ENCODE measurements at places on chromosomes 5 and 9.

- no peak for DNase-seq
Measured at GRCh38 chr5:81397176-81397575, 3.2 kb upstream of the ACOT12 start.

DNA sequence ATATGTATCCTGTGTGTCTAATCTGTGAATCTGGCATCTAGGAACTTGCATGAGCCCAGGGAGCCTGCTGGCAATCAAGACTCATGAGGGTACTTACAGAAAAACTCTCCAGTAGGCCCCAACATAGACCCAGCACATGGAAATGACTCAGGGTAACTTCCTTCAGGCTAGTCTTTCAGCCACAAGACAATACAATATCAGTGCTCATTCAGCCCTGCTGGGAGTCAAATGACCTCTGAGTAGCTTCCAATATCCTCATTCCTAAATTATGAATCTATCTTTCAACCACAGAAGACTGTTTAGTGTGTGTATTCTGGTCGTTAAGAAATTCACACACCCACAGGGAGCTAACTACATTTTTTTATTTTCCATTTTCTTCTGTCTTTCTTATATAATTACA is 1273.0 kb downstream of the EFNA5 start:
- DNase-seq: no peak

GRCh38 chr5:37931541-37931940 is 91.7 kb upstream of the GDNF start:
- DNase-seq: no peak

DNA sequence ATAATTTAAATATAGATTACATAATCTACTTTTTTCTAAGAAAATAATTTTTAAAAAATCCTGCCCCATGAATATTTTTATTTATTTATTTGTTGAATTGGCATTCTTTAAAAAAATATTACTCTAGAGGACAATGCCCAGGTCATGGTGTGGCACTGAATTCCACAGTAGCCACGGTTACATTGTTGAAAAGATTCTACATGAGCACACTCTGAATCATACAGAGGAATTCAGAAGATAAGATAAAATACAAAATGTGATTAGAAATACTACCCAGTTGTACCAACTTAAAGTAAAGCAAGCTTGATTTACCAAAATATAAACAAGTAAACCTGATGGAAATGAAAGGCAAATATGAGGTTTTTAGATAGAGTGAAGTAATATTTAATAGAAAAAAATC is 183.7 kb downstream of the HCN1 start:
- no peak for DNase-seq

GRCh38 chr5:128815201-128815600 is 150.1 kb upstream of the SLC27A6 start:
- DNase-seq: no peak

DNA sequence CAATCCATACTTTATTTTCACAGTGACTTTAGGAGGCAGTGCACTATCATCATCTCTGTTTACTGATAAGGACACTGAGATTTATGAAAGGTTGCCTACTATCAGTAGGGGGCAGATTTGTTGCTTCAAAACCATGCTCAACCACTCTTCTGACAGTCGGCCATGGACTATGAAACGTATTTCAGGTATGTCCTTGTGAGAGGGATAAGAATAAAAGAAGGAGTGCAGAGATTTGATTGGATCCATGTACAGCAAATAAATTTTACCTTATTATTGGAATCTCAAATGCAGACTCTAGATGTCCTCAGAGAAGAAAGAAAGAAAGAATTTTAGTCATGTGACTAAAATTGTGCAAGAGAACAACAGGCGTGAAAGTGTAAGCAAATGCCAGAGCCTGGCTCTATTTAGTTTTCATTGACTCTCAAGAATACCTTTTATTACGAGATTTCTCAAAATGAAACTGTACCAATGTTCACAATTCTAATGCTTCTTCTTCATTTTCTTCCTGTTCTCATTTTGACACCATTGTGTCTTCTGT is 296.6 kb upstream of the RASA1 start:
- DNase-seq: no peak

GRCh38 chr9:93030642-93031628 is 27.6 kb upstream of the SUSD3 start:
- DNase-seq: no peak

- no peak for DNase-seq
Measured at GRCh38 chr9:4774209-4774608, 18.5 kb upstream of the RCL1 start.

GRCh38 chr9:120522558-120522957 is 57.4 kb downstream of the CDK5RAP2 start:
- DNase-seq: no peak

DNA sequence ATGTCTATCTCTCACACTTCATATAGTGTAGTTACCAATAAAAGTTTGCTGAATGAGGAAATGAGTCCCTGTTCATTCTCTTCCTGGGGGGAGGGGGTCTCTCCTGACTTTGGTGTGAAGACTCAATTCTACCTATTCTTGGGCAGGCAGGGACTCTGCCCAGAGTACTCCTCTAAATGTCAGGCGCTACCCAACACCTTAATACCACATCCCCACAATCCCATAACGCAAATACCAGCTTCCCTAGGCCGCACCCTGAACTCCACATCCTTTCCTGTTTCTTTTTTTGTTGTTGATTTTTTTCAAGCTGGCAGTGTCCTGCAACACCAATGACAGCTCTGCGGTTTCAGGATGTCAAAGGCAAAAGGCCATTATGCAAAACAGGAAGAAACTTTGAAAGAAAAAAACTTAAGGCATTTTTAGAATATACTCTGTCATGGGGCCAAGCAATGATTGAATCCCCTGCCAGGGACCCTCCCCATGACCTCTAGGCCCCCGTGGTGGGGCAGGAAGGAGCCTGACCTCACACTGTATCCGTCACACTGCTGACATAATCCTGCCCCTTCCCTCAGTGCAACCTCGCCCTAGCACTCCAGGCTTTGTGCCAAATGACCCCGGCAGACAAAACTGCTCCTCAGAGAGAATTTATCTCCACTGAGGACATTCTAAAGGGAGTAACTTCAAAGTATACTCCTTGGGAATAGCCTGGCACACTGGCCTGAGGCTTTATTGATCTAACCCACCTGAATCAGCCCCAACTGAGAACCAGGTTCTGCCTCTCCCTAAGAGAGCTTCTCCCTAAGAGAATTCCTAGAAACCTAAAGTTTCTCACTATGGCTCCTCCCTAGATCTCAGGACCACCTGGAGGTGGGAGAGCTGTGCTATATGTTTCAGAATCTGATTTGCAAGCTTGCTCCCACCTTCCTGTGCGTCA is 8.0 kb downstream of the B4GALT1 start:
- peak; percentile 52 for DNase-seq

DNA sequence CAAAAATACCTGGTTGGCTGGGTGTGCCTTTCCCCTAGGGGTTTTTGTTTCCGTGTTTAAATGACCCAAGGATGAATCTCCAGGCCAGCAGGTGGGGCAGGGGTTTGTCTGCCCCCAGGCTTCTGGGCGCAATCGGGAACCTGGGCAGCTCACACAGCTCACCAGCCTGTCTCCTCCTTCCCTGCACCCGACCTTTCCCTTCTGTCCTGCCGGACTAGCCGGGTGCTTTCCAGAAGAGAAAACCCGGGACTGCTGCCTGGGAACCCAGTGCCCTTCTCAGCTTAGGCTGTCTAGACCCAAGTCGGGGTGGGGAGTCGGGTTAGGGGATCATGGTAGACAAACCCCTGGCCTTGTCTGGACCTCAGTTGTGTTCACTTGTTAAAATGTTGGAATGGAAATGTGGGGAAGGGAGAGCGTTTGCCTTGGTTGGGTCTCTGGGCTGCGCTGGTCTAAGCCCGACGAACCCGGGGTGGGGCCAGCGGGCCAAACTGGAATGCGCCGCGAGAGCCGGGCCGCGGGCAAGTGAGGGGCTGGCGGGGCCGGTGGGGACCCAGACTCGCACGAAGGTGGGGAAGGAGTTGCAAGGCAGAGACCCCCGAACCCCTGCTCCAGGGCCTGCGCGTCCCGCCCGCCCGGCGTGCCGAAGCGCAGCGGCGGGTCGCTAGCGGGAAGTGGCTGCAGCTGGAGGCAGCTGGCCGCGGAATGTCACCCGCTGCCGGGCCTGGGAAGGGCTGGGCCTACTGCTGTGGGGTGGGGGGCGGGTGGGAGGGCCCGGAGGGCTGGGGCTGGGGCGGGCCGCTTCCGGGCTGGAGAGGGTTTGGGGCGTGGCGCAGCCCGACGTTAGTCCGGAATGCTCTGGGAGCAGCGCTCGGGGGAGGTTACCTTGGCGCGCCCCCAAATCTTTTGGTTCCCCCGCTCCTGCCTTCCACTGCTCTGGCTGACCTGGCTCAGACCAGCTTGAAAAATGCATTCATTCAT is 84.6 kb downstream of the DAB2IP start:
- no peak for DNase-seq

GRCh38 chr9:130205912-130206311 is 33.7 kb downstream of the NCS1 start:
- no peak for DNase-seq

DNA sequence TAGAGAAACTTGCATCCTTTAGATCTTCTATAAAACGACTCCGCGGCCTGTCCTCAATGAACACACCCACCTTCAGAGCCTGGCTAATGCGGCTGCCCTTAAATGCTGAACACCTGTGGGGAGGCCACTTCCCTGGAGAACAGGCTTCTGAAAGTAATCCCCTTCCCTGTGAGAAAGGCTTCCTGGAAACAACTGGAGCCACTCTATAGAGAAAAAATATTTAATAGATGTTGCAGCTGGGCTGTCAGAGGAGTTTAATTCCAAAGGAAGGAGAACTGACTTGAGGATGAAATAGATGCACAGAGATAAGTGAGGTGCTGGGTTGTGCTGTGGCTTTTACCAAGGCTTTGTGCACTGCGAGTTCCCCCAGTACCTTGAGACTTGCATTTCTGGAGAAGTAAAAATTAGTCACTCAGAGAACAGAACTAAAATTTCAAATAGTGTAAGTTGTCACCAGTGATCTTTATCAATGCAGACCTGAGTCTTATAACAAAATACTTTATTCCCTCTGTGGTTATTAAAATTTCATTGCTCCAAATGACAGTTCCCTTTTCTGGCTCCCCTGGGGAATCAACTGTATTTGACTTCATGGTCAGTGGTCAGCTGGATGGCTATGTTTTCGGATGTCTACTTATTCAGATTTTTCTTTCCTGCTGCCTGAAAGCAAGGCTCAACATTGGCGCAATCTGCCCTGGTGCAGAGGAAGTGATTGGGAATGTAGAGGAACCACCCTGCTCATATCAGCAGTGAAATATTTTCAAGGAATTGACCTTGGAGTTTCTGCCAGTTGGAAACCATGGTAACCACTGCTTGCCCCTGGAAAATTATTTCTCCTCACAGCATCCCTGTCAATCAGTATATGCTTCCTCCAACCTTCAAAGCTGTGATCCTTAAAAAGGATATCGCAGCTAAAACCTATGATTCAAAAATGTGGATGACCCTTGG is 238.8 kb downstream of the SMARCA2 start:
- DNase-seq: no peak

Measured in effector memory CD8-positive, alpha-beta T cell (primary cell).